ENCODE measurements at places on chromosomes 4 and X.

DNA sequence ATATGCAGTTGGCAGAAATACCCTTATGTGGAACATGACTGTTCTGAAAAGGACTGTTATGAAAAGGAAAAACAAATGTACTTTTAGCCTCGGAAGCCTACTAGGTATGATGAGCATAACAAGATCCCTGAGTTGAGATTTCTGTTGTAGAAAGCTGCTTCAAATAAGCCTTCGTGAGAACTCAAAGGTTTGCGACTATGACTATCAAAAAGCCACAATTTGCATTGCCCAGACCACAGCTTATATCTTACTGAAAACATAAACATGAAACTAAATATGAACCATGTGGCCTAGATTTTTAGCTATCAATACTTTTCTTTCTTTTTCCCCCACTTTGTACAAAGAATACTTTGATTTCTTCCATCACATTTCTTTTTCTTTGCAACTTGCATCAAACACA lies 398.2 kb upstream of the LCORL start:
- no peak for DNase-seq

GRCh38 chr4:94582517-94582916 lies 130.8 kb downstream of the PDLIM5 start:
- DNase-seq: no peak

GRCh38 chr4:54192811-54193210 lies 36.3 kb upstream of the PDGFRA start:
- no peak for DNase-seq

DNA sequence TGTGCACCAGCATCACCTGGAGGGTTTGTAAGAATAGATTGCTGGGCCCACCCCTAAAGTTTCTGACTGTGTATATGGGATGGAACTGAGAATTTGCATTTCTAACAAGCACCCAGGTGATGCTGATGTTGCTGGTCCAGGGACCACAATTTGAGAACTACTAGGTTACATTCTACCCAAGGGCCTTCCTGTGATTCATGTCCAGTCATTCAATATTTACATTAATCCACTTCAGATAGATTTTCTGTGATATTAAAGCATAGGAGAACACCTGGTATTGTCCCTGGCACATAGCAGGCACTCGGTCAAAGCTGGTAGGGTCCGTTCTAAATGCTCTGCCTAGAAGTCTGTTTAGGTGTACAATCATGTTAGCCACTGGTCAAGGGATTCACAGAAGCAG lies 19.5 kb upstream of the XPNPEP2 start:
- DNase-seq: no peak

- DNase-seq: no peak
Measured at GRCh38 chr4:9949573-9949972, 71.7 kb downstream of the SLC2A9 start.

- no peak for DNase-seq
Measured at GRCh38 chr4:43112139-43112538, 219.6 kb downstream of the GRXCR1 start.

DNA sequence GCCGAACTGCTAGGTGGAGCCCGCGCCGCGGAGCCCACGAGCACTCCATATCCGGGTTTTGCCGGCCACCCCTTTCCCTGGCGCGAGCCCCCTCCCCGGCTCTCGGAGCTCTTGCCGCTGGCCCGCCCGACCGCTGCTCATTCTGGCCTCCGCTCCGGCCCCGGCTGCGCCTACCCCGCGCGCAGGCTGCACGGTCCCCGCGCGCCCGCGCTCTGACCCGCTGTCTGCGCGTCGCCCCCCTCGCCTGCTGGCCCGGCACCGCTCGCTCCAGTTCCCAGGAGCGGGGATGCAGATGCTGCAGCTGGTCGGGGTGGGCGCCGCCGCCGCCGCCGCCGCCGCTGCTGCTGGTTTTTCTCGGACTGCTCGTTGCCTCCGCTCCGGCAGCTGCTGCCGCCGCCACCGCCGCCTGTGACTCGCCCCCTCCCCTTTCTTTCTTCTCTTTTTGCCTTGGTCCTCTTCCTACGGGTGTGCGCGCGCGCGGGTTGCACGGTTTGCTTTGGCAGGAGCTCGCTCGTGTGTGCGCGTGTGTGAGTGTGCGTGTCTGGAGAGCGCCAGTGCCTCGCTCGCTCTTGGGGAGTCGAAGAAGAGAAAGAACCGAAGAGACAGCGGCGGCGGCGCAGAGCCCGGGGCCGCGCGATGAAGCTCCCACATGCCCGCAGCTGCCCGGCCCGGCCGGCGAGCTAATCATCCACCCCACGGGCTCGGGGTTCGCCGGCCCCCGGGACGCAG lies at the start of gene ADGRL3:
Gene ADGRL3 (plus strand): TSS at position 140 of the 729 bp plus-strand sequence.
- no peak for DNase-seq

DNA sequence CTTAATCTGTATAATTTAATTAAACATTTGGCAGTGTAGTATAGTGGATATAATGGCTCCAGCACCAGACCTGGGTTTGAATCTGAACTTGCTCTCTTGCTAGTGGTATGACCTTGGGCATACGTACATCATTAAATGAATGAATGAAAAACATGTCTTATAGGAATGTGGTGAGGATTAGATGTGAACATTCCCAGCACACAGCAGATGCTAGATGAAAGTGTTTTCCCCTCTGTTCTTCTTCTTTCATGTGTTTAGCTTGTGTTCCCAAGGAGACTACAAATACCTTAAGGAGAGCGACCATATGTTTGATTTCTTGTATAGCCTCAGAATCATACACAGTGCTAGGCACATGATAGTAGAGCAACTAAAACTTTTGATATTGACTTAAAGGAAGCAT lies 56.5 kb downstream of the CT47B1 start:
- DNase-seq: no peak

GRCh38 chr4:24674279-24674678 lies 89.9 kb upstream of the DHX15 start:
- no peak for DNase-seq
